ENCODE measurements at places on chromosomes 5 and 9.

- no peak for DNase-seq
Observed at GRCh38 chr5:171115519-171115918, 193.5 kb upstream of the TLX3 start.

DNA sequence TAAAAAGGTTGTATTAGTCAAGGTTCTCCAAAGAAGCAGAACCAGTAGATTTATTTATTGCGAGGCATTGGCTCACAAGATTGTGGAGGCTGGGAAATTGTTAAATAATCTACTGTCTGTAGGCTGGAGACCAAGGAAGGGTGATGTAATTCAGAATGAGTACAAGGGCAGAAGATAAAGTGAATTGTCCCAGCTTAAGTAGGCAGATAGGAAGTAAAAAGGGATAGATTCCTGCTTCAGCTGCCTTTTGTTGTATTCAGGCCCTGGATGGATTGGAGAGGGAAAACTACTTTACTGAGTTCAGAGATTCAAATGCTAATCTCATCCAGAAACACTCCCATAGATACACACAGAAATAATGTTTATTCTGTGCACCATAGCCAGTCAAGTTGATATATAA, 301.1 kb downstream of the CYLC2 start:
- DNase-seq = no peak

GRCh38 chr5:1319436-1320256, 24.8 kb upstream of the TERT start:
- no peak for DNase-seq

- DNase-seq = no peak
Observed at GRCh38 chr9:130662099-130662969, 2.1 kb upstream of the PRDM12 start.

DNA sequence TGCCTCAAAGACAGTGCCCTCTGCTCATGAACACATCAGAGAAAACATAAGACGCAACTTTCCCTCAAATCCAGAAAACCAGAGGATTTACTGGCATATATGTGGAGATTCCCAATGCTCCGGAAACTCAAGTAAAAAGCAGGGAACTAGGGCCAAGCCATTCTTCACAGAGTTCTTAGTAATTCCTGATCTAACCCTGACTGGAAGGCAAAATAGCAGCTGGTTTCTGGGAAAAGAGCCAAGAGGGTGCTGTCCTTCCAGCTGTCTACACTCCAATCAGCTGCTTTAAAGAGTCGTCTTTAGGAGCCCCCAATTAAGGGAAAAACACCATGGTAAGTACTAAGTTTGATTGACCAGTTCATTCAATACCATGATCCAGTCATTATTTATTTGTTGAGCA, 49.6 kb downstream of the GNA14 start:
- no peak for DNase-seq

DNA sequence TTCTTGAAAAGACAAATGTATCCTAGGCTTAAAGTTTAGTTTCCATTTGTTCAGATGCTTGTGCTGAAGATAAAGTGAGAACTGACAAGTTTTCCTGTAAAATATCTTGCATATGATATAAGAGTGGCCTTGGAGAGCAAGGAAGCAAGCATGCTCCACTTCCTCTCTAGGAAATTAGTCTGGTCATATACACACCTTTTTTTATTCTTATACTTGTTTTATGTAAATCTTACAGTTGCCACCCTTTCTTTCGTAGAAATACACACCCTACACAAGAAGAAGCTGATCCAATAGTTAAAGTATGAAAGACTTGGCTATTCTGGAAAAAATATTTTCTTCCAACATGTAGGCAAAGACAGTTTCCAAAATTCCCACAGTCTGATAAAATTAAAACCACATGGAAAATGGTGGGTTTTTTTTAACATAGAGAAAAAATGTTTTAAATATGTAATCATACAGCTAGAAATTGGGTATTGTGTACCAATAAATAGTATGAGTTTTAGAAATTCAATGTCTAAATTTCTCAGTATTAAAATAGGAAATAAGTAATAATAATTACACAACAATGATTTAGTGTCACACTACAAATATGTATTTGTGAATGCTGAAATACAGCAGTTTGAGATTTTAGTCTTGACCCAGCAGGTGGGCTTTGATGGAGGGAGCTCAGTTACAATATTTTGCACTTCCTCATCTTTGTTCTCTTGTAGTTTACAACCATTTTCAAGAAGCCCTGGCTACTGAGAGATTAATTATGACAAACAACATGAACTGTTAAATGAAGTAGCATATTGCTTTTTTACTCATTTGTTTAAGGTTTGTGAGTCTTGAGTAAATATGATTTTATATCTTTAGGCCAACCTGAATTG, 185.7 kb upstream of the GNA14 start:
- no peak for DNase-seq

DNA sequence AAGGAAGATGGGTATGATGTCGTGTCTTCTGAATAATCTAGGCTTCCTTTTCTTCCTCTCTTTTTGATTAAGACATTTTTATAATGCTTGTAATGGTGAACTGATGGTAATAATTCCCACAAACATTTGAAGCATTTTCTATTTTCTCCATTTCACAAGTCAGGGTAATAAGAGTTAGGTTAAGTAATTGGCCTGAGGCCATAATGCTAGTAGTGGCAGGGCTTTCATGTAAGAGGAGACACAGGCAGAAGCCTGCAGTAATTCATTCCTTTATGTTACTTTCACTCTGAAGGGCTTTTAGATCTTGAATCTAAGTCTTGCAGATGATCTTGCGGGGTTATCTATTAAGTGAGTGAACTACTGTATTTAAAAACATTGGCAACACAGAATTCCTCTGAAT, 374.9 kb downstream of the MAT2B start:
- no peak for DNase-seq

GRCh38 chr5:132927355-132928061, 35.9 kb downstream of the AFF4 start:
- DNase-seq = no peak

GRCh38 chr9:87827341-87827740, 55.3 kb upstream of the SPATA31E1 start:
- DNase-seq = no peak

GRCh38 chr5:106093134-106093533, 1577.6 kb downstream of the EFNA5 start:
- DNase-seq = no peak

GRCh38 chr5:134456825-134457224, 45.1 kb upstream of the CDKN2AIPNL start:
- DNase-seq = no peak

GRCh38 chr5:82356021-82356420, 77.9 kb upstream of the RPS23 start:
- no peak for DNase-seq

- no peak for DNase-seq
Observed at GRCh38 chr9:122860319-122861142, 32.1 kb upstream of the PDCL start.

GRCh38 chr5:87541033-87541432, 128.3 kb upstream of the CCNH start:
- DNase-seq = no peak

- no peak for DNase-seq
Observed at GRCh38 chr5:79850941-79851340, 140.1 kb downstream of the MTX3 start.

- no peak for DNase-seq
Observed at GRCh38 chr9:17138503-17138902, 3.7 kb downstream of the CNTLN start.

GRCh38 chr9:21320465-21320864, 14.7 kb downstream of the KLHL9 start:
- DNase-seq = no peak

GRCh38 chr5:77991084-77991483, 214.9 kb upstream of the TBCA start:
- no peak for DNase-seq

Data from activated CD4-positive, alpha-beta T cell treated with anti-CD3 and anti-CD28 coated beads for 24 hours (primary cell).